ENCODE measurements at places on chromosomes 16 and 17.

DNA sequence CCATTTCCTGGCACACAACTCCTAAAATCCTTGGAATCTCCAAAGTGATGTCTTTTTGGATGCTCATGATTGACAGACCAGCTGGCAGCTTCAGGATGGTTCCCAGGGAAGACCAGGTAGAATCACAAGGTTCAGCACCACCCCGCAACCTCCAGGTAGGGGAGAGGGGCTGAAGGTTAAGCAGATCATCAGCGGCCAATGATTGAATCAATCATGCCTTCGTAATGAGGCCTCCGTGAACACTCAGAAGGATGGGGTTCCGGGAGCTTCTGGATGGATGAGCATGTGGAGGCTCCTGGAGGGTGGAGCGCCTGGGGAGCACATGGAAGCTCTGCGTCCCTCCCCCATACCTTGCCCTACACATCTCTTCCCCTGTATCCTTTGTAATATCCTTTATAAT lies 185.9 kb downstream of the SEC14L1 start:
- DNase-seq = no peak

GRCh38 chr16:86844695-86845094 lies 266.3 kb downstream of the FOXL1 start:
- DNase-seq = no peak

- DNase-seq = peak; percentile 35
These were observed 7.5 kb downstream of the EPOP start for GRCh38 chr17:38667099-38667786.

- no peak for DNase-seq
These were observed 4.4 kb upstream of the BAHCC1 start for GRCh38 chr17:81390873-81391255.

DNA sequence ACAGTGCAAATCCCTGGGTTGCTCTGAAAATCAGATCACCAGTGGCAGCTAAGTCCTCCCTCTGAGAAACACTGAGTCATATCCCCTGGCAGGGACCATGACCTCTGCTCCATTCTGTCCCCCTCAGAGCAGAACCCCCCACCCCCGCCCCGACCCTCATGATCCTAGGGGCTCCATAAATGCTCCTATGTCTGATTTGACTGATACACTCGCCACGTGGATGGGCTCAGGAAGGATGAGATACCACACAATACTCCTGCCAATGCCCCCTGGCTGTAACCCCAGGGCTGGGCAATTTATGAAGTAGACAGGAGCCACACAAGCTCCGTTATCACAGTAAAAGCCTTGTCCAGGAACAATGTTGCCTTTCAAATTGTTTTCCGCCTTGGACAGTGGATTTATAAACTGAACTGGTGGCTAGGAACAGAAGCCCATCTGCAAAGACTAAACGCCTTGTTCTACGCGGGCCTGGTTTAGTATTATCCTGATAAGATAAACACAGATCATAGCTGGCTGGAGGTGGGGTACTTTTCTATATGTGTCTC lies 394.8 kb downstream of the SLC39A11 start:
- no peak for DNase-seq

DNA sequence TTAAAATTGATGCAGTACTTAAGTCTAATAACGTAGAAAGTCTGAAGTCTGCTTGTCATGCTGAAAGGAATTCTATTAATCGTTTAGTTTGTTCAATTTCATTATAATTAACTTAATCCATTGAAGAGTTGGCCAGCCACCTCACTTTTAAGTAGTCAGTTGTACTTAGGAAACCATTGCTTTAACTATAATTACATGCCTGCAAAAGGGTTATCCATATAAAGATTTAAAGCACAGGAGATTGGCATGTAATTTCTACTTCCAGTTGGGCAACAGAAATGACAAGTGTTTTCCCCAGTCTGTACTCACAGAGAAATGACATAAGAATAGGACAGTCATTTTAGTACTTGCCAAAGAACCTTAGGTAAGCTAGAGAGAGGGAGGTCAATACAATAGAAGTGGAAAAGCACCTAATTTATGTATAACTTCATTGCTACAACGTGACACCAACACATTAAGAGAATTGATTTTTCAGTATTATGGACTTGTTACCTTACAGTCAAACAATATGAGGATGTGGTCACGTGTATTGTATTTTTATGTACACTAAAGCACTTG lies 3.7 kb upstream of the USP32 start:
- no peak for DNase-seq

DNA sequence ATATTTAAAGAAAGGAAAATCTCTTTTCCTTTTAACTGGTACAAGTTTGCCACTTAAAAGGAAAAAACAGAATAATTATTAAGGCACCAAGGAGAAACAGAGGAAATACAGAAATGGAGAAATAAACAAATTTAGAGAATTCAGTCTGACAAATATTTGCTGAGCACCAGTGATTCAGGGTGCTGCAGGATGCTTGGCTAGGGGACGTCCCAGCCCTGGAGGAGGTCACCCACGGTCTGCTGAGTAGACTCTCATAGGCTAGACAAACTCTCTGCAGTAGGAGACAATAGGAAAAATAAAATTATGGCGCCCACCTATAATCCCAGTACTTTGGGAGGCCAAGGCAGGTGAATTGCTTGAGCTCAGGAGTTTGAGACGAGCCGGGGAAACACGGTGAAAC lies 15.9 kb downstream of the C1QTNF1 start:
- DNase-seq = no peak

DNA sequence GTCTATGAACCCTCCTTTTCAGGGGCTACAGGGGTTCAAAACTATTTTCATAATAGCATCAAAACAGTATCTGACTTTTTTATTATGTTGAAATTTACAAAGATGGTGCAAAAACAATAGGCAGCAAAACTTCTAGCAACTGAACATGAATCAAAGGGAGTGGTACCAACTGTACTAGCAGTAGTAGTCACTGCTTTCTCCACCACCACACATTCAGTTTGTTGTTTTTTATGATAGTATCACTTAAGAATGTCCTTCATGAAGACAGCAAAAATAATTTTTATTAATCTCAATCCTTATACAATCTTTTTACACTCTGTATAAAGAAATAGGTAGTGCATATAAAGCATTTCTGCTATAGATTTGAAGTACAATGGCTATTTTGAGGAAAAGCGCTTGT lies 47.6 kb downstream of the MED13 start:
- DNase-seq = no peak

GRCh38 chr17:8420041-8420934 lies 15.4 kb upstream of the NDEL1 start:
- DNase-seq = no peak

DNA sequence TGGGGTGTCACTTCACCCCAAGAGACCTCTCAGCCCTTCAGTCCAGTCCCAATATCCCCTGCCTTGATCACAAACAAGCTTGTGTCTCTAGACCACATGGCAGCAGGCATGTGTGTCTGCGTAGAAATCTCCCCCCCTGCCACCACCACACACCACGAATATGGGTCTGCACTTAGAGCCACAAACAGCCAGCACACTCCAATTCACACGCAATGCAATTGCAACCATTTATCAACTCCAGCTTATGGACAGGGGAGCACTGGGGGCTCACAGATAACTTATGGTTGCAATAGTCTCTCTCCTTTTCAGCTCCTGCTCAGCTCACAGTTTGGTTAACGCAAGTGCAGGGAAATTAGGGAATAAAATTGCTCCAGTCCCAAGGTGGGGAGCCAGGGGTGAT lies 2.6 kb downstream of the HOXB9 start:
- no peak for DNase-seq

GRCh38 chr17:5629128-5629527 lies 44.8 kb upstream of the NLRP1 start:
- DNase-seq = no peak

DNA sequence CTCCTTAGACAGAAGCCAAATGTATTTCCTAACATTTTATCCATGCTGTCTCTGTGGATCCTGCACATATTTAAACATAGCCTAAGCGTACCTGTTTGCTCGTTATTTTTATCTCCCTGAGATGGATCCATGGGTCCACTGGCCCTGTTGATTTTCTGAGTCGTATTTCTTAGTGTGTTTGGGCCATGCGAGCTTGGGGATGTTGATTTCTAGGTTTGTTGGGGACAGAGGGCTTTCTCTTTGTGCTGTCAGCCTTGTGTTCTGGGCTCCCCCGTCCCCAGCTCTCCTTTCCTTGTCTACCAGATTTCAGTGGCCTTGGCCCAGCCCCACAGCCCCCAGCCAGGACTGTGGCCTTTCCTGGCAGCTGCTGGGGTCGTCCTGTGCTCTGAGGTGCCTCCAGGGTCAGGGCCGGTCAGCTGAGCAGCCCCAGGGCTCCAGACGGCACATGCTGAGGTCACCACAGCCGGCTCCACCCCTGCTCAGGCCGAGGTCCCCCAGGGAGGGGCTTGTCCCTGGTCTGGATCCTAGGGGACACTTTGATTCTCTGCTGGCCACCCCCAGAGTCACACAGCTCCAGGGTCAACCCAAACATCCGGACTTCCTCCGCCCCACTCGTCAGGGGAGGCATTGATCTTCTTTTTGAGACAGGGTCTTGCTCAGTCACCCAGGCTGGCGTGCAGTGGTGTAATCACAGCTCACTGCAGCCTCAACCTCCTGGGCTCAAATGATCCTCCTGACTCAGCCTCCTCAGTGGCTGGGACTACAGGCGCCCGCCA lies 4.4 kb downstream of the SSTR5 start:
- no peak for DNase-seq

GRCh38 chr17:82948081-82948511 lies 108.3 kb upstream of the ZNF750 start:
- no peak for DNase-seq

GRCh38 chr17:32827227-32827626 lies 49.7 kb downstream of the MYO1D start:
- DNase-seq = no peak

DNA sequence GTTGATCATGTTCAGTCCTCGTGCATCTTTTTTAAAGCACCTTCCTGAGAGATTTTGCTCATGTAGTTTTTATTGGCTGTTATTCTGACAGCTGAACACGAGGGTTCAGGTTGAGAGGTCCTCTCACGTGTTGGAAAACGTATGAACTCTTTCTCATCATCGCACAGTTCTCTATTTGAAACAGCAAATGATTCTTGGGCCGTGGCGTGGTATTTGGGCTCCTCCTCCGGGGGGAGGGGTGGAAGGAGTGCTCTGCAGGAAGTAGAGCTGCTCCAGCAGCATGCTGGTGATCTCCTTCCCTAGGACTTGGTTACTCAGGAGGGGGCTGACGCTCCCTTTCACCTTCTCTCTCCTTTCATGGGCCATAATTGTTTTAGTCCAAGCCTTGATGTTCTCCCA lies 70.4 kb downstream of the KSR1 start:
- no peak for DNase-seq

DNA sequence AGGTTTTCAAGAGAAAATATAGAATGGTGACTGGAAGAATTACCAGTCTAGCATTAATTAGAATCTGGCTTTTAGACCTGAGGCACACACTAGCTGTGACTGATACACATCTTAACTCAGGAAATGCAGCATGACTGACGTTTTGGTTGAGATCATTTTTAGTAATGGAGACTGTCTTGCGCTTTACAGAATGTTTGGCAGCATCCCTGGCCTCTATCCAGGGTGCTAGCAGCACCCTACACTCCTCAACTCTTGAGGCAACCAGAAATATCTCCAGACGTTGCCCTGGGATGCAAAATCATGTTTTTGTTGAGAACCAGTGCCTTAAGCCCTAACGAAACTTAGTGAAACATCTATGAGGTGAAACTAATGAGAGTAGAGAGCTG lies 109.0 kb downstream of the HS3ST3A1 start:
- DNase-seq = no peak

DNA sequence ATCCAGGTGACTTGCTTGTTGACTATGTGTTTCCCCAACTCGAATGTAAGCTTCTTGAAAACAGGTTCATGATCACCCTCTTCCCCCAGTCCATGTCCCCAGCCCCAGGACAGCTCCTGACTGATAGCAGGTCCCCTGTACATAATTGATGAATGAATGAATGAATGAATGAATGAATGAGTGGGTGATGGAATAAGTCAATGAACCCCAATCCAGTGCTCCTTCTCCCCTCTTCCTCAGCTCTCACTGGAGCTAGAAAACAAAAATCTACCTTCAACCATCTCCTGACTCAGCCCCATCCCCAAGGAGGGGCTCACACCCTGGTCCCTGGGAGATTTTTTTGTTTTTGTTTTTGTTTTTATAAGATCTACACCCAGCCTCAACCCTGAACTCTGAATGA lies 16.2 kb upstream of the TVP23A start:
- no peak for DNase-seq

GRCh38 chr16:1538804-1539520 lies 5.5 kb downstream of the TMEM204 start:
- no peak for DNase-seq

- DNase-seq = peak; percentile 84
These were observed 53.1 kb downstream of the MRM3 start for GRCh38 chr17:835263-835662.

DNA sequence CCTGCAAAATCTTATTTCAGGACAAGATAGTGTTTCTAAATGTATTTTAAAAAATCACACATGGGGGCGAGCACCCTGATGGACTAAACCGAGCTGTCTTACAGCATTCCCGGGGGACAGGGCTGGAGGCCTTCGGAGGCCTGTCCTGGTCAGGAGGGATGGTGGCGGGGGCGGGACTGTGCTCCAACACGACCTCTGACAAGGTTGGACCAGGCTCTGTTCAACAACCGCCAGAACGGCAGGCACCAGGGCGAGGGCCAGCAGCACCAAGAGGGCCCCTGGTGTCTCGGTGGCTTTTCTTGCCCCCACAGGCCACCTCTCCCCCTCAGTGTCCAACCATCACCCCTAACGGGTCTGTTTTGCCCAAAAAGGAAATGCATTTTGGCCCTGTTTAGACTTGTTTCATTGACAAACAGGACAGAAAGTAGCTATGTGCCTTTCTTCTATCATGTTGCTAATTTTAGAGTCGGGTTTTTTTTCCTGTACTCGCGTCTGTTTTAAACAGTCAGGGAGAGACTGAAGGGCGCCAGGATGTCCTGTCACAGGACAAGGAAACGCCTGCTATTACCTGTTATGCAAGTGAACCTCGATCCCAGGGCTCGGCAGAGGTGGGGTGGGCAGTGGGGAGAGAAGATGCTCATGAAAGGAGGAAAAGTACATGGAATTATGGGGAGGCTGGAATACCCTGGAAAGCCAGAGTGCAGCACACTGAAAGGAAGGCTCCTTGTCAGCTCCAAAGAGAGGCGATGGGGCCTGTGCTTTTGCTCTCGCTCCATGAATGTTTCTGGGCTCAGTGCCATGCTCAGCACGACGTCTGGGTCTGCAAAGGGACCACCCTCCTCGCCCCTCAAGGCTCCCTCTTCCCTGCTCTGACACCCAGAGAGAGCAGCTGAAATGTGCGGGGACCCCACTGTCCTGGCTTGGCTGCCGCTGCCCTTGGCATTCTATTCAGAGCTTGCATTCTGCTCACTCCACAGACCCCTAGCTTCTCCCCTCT lies 11.9 kb downstream of the TMEM204 start:
- no peak for DNase-seq

DNA sequence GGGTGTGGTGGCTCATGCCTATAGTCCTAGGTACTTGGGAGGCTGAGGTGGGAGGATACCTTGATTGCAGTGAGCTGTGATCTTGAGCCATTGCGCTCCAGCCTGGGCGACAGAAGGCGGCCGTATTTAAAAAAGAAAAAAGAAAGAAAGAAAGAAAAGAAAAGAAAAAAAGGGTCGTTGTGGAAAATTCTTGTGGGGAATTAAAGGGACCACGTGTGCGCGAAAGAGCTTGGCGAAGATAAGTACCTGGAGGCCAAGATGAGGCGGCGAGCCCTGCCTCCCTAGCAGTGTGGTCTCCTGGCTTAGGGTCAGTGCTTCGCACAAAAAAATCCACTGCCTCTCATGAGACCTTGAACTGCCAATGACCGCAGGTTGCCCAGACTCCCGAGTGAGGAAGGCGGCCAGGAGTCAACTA lies 728 bp upstream of the NMT1 start:
- DNase-seq = no peak

All from HFF-Myc (cell line).